ENCODE measurements at places on chromosomes 5 and 9. TPM values are rescaled to one million over a fixed set of nuclear protein-coding genes. Genes with fewer than 3 reads are reported as not detected.

DNA sequence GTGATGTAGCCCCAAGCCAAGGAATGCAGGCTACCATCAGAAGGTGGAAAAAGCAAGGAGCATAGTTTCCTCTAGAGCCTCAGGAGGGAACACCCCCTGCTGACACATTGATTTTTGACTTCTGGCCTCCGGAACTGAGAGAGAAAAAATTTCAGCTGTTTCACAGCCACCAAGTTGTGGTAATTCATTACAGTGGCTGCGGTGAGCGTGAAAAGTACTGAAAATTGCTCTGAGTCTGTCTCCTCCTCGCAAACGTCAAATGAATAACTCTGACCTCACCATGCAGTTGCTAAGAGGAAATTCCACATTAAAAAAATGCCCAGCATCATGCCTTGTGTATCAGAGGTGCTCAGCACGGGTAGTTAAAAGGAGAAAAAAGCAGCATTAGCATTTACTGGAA, 277.9 kb upstream of the MSX2 start:
- no peak for DNase-seq
- H3K27me3 ChIP-seq, result no peaks in the 10 kb centered on the region
- no peaks in the 10 kb centered on the region for H3K4me1 ChIP-seq
- H3K4me3 ChIP-seq, result no peak overlapping the region
- H3K27ac ChIP-seq, result no peak overlapping the region

The WDR31 gene
- 0.72 TPM for total RNA-seq

GRCh38 chr5:147887026-147887627, 8.6 kb downstream of the SCGB3A2 start:
- H3K4me1 ChIP-seq, result peaks cover 5% of the 10 kb centered on the region
- no peak for DNase-seq
- no peaks in the 10 kb centered on the region for H3K27me3 ChIP-seq
- no peak overlapping the region for H3K27ac ChIP-seq
- H3K4me3 ChIP-seq, result no peak overlapping the region

- H3K4me3 ChIP-seq, result no peak overlapping the region
- H3K36me3 ChIP-seq, result no peaks in the 10 kb centered on the region
- H3K27me3 ChIP-seq, result no peaks in the 10 kb centered on the region
- H3K27ac ChIP-seq, result no peak overlapping the region
- no peak for DNase-seq
Observed at GRCh38 chr9:109868722-109869121, 88.7 kb downstream of the PALM2AKAP2 start.

The FIBCD1 gene
- total RNA-seq, result 6.2 TPM

GRCh38 chr5:109486200-109486804, 76.5 kb upstream of the PJA2 start:
- DNase-seq, result no peak
- no peak overlapping the region for H3K4me3 ChIP-seq
- H3K27ac ChIP-seq, result no peak overlapping the region
- no peaks in the 10 kb centered on the region for H3K4me1 ChIP-seq
- H3K36me3 ChIP-seq, result 0 out of 2 replicates have a peak, but pooled peaks cover 3% of the 10 kb centered on the region
- no peaks in the 10 kb centered on the region for H3K27me3 ChIP-seq

DNA sequence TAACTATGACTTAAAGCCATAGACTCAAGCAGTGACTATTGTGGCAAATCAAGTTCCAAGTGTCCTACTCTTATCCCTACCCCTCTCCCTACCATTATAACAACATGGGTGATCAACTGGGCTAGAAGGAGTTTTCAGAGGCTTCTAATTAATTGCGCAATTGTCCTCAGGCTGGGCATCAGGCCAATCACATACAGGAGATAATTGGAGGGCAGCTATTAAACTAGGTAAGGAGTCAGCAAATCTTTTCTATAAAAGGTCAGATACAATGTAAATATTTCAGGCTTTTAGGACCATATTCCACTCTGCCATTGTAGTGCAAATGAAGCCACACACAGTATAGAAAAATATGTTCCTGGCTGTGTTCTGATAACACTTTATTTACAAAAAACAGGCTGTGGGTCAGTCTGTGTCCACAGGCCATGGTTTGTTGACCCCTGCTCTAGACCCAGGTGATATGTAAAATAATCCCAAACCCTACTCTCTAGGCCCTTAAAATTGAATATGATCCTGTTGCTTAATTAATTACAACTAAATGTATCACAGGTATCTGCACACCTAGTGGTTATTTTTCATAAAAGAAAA, 141.4 kb upstream of the PIK3R1 start:
- H3K27ac ChIP-seq, result no peak overlapping the region
- H3K27me3 ChIP-seq, result no peaks in the 10 kb centered on the region
- no peaks in the 10 kb centered on the region for H3K36me3 ChIP-seq
- H3K4me1 ChIP-seq, result no peaks in the 10 kb centered on the region

DNA sequence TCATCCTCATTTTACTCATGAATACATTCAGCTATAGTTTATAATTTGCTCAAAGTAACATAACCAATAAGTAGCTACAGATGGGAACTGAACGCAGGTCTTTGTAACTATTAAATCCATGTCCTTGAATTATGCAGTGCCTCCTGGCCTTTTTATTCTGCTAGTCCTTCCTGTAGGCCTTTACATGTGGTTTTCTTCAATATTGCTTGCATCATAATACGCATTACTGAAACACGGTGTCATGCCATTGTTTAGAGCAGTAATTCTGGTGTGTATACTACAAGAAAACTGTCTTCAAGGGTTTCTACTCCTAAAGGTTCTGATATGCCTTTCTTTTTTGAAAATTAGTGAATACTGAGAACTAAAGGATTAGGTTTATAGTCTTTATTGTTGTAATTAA, 20.7 kb downstream of the CWC27 start:
- no peak for DNase-seq
- H3K4me3 ChIP-seq, result no peak overlapping the region
- no peak overlapping the region for H3K27ac ChIP-seq
- no peaks in the 10 kb centered on the region for H3K27me3 ChIP-seq

GRCh38 chr5:33903118-33903517, 11.3 kb upstream of the ADAMTS12 start:
- no peaks in the 10 kb centered on the region for H3K27me3 ChIP-seq
- H3K4me3 ChIP-seq, result no peak overlapping the region
- peaks cover 38% of the 10 kb centered on the region for H3K36me3 ChIP-seq
- no peak for DNase-seq
- no peaks in the 10 kb centered on the region for H3K4me1 ChIP-seq

The RHOBTB3 gene
- 6.6 TPM for total RNA-seq

GRCh38 chr9:18071651-18072060, 402.3 kb upstream of the ADAMTSL1 start:
- no peak overlapping the region for H3K4me3 ChIP-seq
- no peaks in the 10 kb centered on the region for H3K36me3 ChIP-seq
- no peaks in the 10 kb centered on the region for H3K4me1 ChIP-seq
- no peaks in the 10 kb centered on the region for H3K27me3 ChIP-seq
- no peak overlapping the region for H3K27ac ChIP-seq
- no peak for DNase-seq

- peak; percentile 36 for DNase-seq
- no peak overlapping the region for H3K27ac ChIP-seq
- H3K4me1 ChIP-seq, result peaks cover 21% of the 10 kb centered on the region
- no peaks in the 10 kb centered on the region for H3K27me3 ChIP-seq
- H3K36me3 ChIP-seq, result no peaks in the 10 kb centered on the region
Observed at GRCh38 chr5:32027717-32028458, 146.2 kb downstream of the GOLPH3 start.

- H3K4me1 ChIP-seq, result 0 out of 2 replicates have a peak, but pooled peaks cover 3% of the 10 kb centered on the region
- no peak overlapping the region for H3K4me3 ChIP-seq
- DNase-seq, result peak; percentile 79
Observed at GRCh38 chr5:170603578-170604565, 100.1 kb downstream of the KCNIP1 start.

DNA sequence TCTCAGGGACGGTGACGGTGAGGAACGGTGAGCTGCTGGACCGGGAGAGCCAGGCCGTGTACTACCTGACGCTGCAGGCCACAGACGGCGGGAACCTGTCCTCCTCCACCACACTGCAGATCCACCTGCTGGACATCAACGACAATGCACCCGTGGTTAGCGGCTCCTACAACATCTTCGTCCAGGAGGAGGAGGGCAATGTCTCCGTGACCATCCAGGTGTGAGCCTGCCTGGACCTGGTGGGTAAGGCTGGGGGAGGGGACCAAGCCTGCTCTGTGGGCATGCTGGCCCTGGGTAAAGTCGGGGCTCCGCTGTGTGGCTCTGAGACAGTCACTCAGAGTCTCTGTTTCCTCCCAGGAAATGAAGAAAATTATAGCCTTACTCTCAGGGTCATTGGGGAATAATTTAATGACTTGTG, 29.3 kb downstream of the CDHR2 start:
- no peak overlapping the region for H3K27ac ChIP-seq
- peak; percentile 92 for DNase-seq
- no peak overlapping the region for H3K4me3 ChIP-seq
- no peaks in the 10 kb centered on the region for H3K4me1 ChIP-seq
- no peaks in the 10 kb centered on the region for H3K36me3 ChIP-seq

Measured in H9 (cell line).